Fibroblast of lung (primary cell): ENCODE measurements at places on chromosomes 3 and 15.
A peak's percentile ranks its signal among the peaks of the same experiment; 100 is the strongest.

GRCh38 chr3:77412021-77412438, 372.1 kb downstream of the ROBO2 start:
- peak; percentile 25 for DNase-seq

- no peak for DNase-seq
Measured at GRCh38 chr3:171219258-171219657, 192.7 kb upstream of the SLC2A2 start.

GRCh38 chr3:192187485-192188051, 539.8 kb downstream of the FGF12 start:
- DNase-seq, result peak; percentile 16

GRCh38 chr15:73601451-73602445, 31.4 kb downstream of the NPTN start:
- peak; percentile 65 for DNase-seq

GRCh38 chr3:53236112-53236841, 19.5 kb downstream of the TKT start:
- DNase-seq, result peak; percentile 93

DNA sequence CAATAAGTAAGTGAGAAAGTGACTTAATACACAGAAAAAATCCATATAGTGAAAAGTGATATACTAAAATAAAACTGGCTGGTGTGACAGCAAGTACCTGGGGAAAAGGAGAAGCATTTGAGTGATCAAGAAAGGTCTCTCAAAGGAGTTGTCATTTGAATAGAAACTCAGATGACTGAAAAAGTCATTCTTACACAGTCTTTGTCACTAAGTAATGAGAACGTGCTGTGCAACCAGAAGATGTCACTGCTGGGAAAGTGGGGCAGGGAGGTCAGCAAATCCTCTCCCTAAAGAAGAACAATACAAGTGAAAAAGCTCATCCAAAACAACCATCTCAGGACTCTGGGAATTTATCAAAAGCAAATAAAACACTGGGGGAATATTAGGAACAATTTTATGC, 317.5 kb upstream of the TRIM42 start:
- no peak for DNase-seq

- DNase-seq, result peak; percentile 87
Measured at GRCh38 chr3:69422751-69423150, 36.9 kb upstream of the FRMD4B start.

DNA sequence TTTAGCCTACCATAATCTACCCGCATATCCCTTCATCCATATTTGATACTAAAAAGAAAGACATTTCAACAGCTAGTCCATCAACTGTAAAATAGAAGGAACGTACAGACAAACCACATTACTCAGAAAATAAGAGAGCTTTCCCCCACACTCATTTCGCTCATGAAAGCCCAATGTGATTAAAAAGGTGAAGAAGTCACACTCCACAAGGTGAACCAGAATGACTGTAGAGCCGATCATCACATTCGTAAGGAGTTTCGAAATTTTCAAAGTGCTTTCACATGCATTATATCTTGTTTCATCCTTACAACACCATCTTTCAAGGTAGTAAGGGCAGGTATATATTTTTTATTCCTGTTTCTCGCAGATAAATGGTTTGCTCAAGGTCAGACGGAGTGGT, 225.3 kb downstream of the FOXP1 start:
- no peak for DNase-seq

GRCh38 chr3:101758224-101758623, 20.8 kb upstream of the NXPE3 start:
- no peak for DNase-seq

DNA sequence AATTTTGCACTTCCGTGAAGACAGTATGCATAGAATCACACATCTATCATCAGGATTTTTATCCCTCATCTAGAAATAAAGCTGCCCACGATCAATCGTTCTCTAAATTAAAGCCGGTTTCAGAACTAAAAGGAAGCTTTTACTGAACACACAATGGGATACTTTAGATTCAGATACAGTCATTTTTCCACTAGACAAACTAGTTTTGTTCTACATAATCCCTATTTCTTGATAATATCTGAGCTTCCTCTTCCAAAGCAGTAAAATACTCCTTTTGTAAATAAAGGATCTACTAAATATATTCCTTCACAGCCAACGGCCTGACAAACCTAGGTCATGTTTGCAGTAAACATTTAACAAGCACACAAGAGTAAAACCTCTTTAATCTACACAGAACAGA, 2.0 kb upstream of the GANC start:
- no peak for DNase-seq

DNA sequence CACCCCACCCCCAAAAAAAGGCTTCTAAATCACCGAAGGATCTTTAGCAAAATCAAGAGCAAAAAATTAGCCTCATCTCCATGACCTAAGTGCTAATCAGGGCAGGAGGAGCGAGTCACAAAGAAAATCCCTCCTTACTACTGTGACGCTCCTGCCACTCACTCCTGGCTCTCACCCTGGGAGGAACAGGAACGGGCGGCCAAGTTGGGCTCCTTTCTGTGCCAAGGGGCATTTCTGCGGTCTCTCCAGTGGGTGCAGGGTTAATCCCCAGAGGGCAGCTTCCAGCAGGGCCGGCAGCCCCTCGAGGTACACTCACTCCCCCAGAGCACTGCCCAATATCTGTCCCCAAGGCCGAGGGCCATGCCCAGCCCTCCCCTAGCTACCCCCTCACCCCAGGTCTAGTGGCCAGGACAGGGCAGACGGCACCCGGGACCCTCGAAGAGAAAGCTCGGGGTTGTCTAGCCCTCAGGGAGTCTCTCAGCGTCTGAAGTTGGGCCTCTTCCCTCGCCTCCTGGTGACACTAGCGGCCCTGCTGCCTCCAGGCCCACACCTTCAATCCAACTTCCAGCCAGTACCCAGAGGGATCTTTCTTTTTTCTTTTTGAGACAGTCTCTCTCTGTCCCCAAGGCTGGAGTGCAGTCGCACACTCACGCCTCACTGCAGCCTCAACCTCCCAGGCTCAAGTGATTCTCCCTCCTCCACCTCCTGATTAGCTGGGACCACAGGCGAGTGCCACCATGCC, 706 bp downstream of the CAV3 start:
- no peak for DNase-seq

GRCh38 chr3:8516047-8516661, 14.5 kb downstream of the LMCD1 start:
- no peak for DNase-seq

DNA sequence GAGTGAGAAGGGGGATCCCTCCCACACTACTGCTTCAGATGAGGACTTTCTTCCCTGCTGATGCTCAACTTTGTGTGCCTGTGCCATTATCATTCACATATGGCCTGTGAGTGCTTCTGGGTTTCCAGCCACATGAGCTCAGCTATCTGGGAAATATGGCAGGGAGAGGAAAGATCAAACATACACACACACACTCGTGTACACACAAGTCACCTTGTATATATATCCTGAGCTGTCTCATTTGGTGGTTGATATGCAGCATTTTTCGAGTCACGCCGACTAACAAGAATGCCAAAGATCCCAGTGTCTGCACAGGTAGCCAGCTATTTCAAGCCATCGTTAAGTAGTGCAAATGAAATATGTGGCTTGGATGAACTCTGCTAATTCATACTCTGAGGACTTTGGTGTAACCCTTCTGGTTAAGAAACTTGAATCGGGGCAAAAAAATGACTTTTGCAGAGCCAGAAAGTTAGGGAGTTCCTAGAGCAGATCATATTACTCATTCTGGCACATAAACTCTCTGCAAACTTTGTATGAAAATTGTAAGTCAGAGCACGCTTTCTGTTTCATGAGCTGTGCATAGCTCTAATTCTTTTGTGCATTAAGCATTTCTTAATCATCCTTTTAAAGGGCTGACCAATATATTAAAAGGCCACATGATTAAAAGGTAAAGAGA, 24.9 kb upstream of the WNT5A start:
- peak; percentile 88 for DNase-seq

- no peak for DNase-seq
Measured at GRCh38 chr15:26260517-26261133, 397.5 kb upstream of the ATP10A start.

- no peak for DNase-seq
Measured at GRCh38 chr3:39499651-39500273, 32.3 kb downstream of the MOBP start.

DNA sequence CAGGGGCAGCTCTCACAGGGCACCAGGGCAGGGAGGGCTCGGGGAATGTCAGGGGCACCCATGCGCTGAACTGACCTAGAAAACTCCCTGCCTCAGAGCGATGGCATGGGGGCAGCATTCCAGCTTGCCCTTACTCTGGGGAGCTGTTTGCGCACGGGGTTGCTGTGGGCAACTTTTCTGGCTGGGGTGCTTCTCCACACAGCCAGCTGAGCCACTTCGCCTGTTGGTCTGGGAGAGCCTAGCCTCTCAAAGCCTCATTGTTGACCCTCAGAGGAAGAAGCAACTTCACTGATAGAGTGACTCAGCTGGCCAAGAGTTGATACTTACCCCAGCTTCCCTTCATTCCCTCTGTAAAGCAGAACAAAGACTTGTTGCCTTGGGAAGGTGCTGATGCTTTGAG, 42.6 kb upstream of the MRPS22 start:
- DNase-seq, result peak; percentile 68

DNA sequence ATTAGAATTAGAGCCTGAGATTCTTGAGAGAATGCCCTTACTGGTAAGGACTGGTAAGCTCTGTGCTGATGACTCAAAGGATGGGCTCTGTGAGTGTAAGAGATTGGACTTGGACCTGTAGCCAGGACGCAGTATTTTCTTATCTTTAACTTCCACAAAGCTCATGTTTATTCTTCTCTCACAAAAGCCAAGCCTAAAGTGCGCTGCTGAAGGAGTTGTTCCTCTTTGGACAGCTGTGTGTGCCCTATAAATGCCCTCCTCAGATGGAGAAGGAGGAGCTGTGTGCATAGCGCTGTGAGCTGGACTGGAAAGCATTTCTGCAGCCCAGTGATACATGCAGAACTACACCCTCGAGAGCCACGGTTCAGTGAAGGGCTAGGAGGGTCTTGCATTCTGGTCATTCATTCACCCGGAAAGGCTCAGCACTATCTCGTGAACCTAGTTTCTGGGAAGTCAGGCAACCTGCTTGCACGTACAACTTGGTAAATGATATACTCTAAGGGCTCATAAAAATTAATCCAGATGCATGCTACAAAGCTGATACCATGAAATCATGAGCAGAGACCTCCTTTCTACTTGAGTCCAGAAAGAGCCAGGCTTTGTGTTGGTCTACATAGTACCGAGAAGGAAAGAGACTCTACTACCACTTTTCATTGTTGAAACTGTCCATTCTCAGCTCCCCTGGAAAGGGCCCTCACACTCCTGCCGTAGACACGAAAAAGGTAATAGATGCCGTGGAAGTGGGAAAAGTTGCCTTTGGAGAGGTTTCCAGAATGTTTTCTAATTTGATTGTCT, 103.0 kb upstream of the TBL1XR1 start:
- DNase-seq, result peak; percentile 31

DNA sequence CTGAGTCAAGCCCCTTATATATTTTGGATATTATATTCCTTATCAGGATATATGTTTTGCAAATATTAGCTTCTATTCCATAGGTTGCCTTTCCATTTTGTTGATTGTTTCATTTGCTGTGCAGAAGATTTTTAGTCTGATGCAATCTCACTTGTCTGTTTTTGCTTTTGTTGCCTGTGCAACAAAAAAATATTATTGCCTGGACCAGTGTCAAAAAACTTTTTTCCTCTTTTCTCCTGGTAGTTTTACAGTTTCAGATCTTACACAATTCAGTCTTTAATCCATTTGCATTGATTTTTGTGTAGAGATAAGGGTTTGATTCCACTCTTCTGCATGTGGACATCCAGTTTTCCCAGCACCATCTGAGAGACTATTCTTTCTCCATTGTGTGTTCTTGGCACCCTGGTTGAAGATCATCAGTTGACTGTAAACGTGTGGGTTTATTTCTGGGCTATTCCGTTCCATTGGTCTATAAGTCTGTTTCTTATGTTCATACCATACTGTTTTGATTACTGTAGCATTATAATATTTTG, 228.9 kb upstream of the NR2E3 start:
- peak; percentile 16 for DNase-seq

DNA sequence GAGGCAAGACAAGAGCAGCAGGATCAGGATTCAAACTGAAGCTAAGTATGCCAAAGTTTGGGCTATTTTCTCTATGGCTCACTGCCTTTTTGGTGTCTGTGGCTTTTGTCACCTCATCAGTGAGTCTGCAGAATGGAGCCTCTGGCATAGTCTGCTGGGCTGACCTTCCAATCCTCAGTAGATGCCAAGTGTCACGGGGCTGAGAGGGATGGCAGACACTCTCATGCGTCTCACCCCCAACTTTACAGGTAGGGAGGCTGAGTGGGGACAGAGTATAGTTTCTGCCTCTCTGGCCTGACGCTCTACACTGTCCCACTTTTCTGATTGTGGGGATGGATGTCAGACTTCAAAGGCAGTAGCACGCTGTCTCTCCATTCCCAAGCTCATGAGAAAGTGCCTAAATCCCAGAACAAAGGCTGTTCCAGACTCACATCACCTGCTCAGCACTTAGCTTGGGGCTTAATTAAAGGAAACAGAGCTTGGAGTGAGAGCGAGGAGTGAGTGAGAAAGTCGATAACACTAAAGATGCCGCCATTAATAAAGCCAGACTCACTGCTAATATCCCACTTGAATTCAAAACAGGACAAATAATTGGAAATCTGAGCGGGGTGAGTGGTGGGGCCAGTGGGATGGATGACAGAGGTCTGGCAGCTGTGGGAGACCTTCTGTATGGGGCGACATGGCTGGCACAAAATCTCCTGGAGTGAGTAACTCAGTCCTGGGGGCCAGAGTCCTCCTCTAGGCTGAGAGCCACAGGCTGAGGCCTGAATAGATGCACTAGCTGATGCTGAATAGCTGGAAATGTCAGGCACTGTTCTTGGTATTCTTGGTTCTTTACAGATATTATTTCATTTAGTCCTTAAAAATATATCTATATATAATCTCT, 78.4 kb upstream of the MRPS22 start:
- no peak for DNase-seq

- DNase-seq, result no peak
Measured at GRCh38 chr15:59347915-59348314, 24.8 kb downstream of the MYO1E start.

- no peak for DNase-seq
Measured at GRCh38 chr15:55829826-55830225, 86.9 kb upstream of the PRTG start.

DNA sequence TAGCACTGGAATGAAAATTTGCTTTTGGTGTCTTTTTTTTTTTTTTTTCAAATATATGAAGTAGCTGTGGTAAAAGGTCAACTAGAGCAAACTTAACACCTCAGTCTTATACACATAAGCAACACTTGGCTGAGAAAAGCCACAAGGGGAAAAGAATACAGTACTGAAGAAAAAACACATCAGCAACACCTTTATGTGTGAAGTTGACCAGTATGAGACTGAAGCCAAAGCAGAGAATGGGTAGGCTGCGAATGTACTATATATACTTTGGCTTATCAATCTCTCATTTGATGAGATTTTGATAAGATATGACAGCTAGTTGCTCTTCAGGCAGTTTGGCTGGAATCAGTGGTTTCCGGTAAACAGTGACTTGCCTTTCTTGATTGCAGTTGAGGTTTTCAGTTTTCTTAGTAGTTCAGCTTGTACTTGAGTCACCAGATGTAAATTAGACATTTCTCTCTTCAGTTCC, 22.0 kb upstream of the ZCWPW2 start:
- DNase-seq, result peak; percentile 62

- peak; percentile 64 for DNase-seq
Measured at GRCh38 chr3:111712294-111713167, 117.4 kb upstream of the ZBED2 start.
